Omental fat pad (tissue), 4 donors: ENCODE measurements at places on chromosomes 1 and 21. TPM values are rescaled to one million over a fixed set of nuclear protein-coding genes. Genes with fewer than 3 reads are reported as not detected.

Gene TRIM67
- not detected for total RNA-seq

DNA sequence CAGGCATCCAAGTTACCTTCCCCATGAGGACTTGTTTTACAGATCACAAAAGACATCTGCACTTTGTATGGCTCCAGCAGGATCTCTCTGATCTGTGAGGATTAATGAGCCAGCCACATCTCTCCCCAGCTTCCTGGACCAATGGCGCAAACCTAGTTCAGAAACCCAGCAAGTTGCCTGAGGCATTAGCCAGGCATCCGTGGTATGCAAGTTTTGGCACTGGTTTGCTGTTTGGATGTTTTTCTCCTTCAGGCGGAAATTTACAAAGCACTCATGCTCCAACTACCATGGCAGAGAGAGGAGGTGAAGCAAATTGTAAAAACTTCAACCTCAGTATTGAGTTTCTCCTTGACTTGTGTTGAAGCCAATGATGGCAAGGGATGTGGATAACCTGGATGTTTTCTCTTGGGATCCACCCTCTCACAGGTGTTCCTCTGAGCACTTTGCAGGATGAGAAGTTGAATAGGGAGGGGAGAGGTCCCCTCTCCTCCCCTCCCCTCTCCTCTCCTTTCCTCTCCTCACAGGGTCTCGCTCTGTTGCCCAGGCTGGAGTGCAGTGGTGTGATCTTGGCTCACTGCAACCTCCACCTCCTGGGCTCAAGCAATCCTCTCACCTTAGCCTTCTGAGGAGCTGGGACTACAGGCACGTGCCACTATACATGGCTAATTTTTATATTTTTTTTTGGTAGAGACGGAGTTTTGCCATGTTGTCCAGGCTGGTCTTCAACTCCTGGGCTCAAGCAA, 25.6 kb upstream of the ENO1 start:
- peak; percentile 46 for DNase-seq

DNA sequence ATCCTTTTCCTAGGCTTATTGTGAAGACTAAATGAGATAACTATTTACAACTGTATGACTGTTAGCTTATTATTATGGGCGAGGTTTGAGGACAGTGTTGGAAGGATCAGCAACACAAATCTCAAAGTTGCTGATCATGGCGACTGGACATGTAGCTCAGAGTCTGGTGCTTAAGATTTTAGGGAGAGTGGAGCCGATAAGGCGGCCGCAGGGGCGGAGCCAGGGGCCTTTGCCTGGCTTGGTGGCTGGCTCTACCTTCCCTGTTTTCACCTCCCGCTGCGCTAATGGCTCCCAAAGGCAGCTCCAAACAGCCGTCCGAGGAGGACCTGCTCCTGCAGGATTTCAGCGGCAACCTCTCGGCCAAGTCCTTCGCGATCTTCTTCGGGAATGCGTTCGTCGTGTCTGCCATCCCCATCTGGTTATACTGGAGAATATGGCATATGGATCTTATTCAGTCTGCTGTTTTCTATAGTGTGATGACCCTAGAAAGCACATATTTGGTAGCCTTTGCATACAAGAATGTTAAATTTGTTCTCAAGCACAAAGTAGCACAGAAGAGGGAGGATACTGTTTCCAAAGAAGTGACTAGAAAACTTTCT, 45.5 kb downstream of the GIPC2 start:
- no peak for DNase-seq

GRCh38 chr1:186183219-186183618, 191.8 kb downstream of the TPR start:
- no peak for DNase-seq

GRCh38 chr1:1121611-1122077, 5.8 kb upstream of the C1orf159 start:
- no peak for DNase-seq

- DNase-seq, result no peak
These were observed 864.4 kb downstream of the USP25 start for GRCh38 chr21:16594191-16594590.

GRCh38 chr1:2801535-2802291, at the start of gene TTC34:
TSS of gene TTC34 (minus strand) at chr1:2801693. CDS start at chr1:2800827, 866 bp downstream.
- DNase-seq, result no peak

- DNase-seq, result no peak
These were observed 79.2 kb downstream of the RNF220 start for GRCh38 chr1:44484155-44484688.

DNA sequence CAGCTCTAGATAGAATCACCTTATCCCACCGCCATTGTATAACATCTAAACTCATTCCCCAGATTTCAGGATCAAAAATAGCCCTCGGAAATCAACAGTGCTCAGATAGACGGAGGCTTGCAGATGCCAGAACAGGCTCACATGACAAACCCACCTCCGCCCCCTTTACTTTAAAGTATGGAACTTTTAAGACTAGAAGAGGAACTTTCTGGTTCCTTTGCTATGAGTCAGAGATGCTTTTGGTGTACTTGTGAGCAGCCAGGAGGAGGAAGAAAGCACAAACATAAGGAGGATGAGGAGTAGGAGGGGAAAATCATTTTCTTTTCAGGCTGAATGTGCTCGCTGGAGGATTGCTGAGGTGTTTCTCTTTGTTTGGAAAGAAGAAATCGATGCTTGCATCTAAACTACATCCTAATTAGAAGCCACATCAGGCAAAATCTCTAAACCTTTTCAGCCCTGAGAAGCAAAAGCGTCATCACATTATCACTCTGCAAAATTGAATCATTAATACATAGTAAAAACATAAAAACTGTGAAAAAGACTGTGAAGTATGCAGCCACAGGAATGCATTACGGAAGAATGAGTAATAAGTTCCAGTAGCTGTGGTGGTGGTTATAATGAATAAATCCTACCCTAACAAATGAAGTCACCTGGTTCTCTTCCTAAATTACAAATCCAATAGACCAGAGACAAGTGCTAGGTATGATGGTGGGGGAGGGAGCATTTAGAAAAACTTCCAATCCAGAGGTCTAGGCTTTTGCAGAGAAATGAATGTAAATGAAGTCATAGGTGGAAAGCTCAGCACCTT, 251.3 kb downstream of the KCNH1 start:
- no peak for DNase-seq
